ENCODE measurements at places on chromosomes 1 and 21. TPM values are rescaled to one million over a fixed set of nuclear protein-coding genes. Genes with fewer than 3 reads are reported as not detected.

Gene SPATA17
- 0.89 TPM for polyA plus RNA-seq

Gene DNAJC28
- 2.1 TPM for polyA plus RNA-seq

Gene UBXN10
- not detected for polyA plus RNA-seq

Gene FTCD
- 0.27 TPM for polyA plus RNA-seq

Gene NBPF10
- 2.3 TPM for polyA plus RNA-seq

Gene PALMD
- polyA plus RNA-seq, result 0.91 TPM

Gene PTGFR
- polyA plus RNA-seq, result 4.1 TPM

Gene S100A16
- polyA plus RNA-seq, result 182 TPM

Gene RAB13
- polyA plus RNA-seq, result 126 TPM

Gene TAF12
- 66.2 TPM for polyA plus RNA-seq

Gene TRAF3IP3
- not detected for polyA plus RNA-seq

Gene CELA3A
- polyA plus RNA-seq, result not detected

Gene OXCT2
- 0.62 TPM for polyA plus RNA-seq

Gene FCRL5
- polyA plus RNA-seq, result 0.05 TPM

Gene CFAP57
- 0.22 TPM for polyA plus RNA-seq

Gene TMEM269
- 0.06 TPM for polyA plus RNA-seq

Gene ILDR2
- polyA plus RNA-seq, result 0.14 TPM

Gene TMCO4
- polyA plus RNA-seq, result 12.5 TPM

Gene RUNX3
- polyA plus RNA-seq, result 1.8 TPM

Gene RAB25
- polyA plus RNA-seq, result not detected

Gene TCHHL1
- not detected for polyA plus RNA-seq

Gene MAN1C1
- 51.4 TPM for polyA plus RNA-seq

Gene ZYG11A
- polyA plus RNA-seq, result 0.73 TPM

Gene FAM229A
- polyA plus RNA-seq, result 0.77 TPM

Gene FUCA1
- polyA plus RNA-seq, result 4.1 TPM

Gene SMPDL3B
- not detected for polyA plus RNA-seq

Gene SOX13
- 3.1 TPM for polyA plus RNA-seq

Gene C8A
- not detected for polyA plus RNA-seq

Gene ATAD3C
- not detected for polyA plus RNA-seq

Gene RGS8
- not detected for polyA plus RNA-seq

Gene TMPRSS2
- not detected for polyA plus RNA-seq

Gene PRAMEF18
- polyA plus RNA-seq, result not detected

Gene LRRC71
- 1.8 TPM for polyA plus RNA-seq

Gene RGS7
- polyA plus RNA-seq, result 4.2 TPM

Gene SLC16A1
- polyA plus RNA-seq, result 51.3 TPM

Gene PCAT6
- polyA plus RNA-seq, result 1.1 TPM

Gene INSRR
- not detected for polyA plus RNA-seq

Data from fibroblast of lung (primary cell).